ENCODE measurements at places on chromosomes 3 and 15. TPM values are rescaled to one million over a fixed set of nuclear protein-coding genes. Genes with fewer than 3 reads are reported as not detected.

DNA sequence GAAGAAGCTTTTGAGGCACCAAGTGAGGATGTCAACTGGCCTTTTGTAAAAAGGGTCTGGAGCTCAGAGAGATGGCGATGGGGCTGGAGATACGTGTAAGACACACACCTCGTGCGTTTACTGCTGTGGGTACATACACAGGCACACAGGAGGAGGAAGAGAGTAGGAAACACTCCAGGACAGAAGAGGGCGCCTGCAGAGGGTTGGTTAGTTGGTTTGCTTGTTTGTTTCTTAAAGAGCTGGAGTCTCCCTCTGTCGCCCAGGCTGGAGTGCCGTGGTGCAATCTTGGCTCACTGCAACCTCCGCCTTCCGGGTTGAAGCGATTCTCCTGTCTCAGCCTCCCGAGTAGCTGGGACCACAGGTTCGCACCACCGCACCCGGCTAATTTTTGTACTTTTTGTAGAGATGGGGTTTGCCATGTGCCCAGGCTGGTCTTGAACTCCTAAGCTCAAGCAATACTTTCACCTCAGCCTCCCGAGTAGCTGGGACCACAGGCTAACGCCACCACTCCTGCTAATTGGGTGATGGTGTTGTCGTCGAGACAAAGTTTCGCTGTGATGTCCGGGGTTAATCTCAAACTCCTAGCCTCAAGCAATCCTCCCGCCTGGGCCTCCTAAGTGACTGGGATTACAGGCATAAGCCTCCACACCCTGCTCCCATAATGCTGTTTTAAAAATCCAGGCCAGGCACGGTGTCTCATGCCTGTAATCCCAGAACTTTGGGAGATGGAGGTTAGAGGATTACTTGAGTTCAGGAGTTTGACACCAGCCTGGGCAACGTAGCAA is 1.3 kb upstream of the PRR20G start:
- DNase-seq, result no peak

DNA sequence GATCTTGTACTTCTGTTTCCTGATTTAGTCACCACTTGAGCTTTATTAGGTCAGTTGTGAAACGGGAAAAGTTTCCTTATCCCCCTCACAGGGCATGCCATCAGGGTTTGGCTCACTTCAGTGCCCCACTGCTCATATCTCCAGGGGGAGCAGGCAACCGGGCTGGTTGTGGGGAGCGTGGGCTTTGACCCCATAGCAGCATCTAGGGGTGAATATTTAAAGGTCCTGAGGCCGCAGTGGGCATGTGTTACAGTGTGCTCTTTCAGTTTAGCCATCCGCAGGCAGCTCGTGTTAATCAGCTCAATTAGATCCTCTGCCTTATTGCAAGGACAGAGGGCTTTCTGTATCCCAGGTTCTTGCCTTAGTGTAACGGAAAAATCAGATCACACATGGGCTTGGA is 71.9 kb downstream of the MRPL46 start:
- DNase-seq, result no peak

GRCh38 chr3:58474348-58474911 is 17.5 kb upstream of the KCTD6 start:
- DNase-seq, result no peak

- no peak for DNase-seq
Measured at GRCh38 chr3:71206305-71207165, 377.0 kb downstream of the FOXP1 start.

GRCh38 chr3:159796226-159796625 is 192.4 kb upstream of the IL12A start:
- no peak for DNase-seq

- DNase-seq, result no peak
Measured at GRCh38 chr3:133542871-133543270, 30.6 kb upstream of the CDV3 start.

DNA sequence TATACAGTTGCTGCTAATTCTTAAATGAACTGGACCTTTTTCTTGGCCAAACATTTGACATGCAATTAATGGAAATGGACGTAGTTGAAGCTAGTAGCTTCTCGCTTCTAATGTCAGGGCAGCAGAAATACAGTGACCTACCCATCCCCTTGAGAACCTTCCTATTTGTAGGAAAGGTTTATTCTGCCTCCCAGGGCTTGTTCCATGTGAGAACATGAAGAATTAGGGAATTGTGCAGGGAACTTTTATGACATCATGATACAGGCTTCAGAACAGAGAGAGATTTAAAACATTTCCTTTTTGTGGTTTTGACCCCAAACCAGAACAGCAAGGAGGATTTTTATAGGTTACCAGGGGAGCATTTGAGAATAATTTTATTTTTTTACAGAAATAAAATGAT is 406.6 kb upstream of the PPP2R3A start:
- no peak for DNase-seq

GRCh38 chr15:100714749-100715342 is 112.5 kb downstream of the ASB7 start:
- DNase-seq, result no peak

GRCh38 chr3:43094851-43095250 is 11.0 kb downstream of the POMGNT2 start:
- no peak for DNase-seq

Gene MORC1
- not detected for total RNA-seq

Gene CCK
- total RNA-seq, result not detected

Gene COLQ
- total RNA-seq, result 0.43 TPM

Gene CCR1
- under 0.01 TPM for total RNA-seq

Gene EBLN2
- 8.6 TPM for total RNA-seq

Gene PRTG
- 6.9 TPM for total RNA-seq

Gene SCN10A
- total RNA-seq, result not detected

Gene HERC2
- 39.6 TPM for total RNA-seq

Data from fibroblast of villous mesenchyme (primary cell).